ENCODE measurements at places on chromosomes 5 and 9.

- peak; percentile 51 for DNase-seq
These were observed 71.5 kb upstream of the RPS23 start for GRCh38 chr5:82349652-82350051.

GRCh38 chr9:11872471-11872870 is 820.7 kb upstream of the TYRP1 start:
- no peak for DNase-seq

GRCh38 chr9:36597412-36598178 is 24.9 kb downstream of the MELK start:
- peak; percentile 68 for DNase-seq

DNA sequence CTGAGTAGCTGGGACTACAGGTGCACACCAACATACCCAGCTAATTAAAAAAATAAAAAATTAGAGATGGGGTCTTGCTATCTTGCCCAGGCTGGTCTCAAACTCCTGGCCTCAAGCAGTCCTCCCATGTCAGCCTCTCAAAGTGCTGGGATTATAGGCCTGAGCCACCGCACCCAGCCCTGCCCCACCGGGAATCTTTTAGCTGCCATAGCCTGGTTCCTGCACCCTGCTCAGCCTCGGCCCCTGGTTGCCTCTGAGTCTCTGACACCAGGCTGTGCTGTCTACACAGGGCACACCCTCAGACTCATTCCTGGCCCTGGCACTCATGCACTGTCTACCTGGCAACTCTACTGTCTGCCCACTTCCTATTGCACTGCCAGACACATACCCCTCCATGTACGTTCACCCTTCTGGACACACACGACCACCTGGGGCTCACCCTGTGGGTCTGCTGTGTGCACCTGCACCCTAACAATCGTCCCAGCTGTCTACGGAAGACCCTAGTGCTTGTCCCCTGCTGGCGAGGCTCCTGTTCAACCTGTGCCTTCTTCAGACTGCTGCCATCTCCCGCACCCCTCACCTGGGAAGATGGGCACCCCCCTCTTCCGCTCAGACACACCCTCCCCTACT is 1.4 kb downstream of the PROP1 start:
- DNase-seq: no peak

- DNase-seq: no peak
These were observed 65.6 kb downstream of the GNA14 start for GRCh38 chr9:77582525-77582924.

DNA sequence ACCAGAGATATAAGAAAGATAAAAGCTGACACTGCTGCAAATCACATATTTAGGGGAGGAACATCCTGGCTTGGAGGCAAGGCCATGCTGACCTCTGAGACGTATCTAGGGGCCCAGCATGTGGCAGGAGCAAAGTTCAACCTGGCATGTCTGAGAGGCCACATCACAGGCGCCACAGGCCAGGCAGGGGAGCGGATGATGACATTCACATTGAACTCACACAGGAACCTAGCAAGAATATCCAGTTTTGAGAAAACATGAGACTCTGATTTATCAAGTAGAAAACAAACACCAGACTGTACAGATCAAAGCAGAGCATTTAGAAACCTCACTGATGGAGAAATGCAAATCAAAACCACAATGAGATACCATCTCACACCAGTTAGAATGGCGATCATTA is 64.2 kb upstream of the STK32A start:
- no peak for DNase-seq

- no peak for DNase-seq
These were observed 31.8 kb downstream of the FAXDC2 start for GRCh38 chr5:154818471-154819116.

DNA sequence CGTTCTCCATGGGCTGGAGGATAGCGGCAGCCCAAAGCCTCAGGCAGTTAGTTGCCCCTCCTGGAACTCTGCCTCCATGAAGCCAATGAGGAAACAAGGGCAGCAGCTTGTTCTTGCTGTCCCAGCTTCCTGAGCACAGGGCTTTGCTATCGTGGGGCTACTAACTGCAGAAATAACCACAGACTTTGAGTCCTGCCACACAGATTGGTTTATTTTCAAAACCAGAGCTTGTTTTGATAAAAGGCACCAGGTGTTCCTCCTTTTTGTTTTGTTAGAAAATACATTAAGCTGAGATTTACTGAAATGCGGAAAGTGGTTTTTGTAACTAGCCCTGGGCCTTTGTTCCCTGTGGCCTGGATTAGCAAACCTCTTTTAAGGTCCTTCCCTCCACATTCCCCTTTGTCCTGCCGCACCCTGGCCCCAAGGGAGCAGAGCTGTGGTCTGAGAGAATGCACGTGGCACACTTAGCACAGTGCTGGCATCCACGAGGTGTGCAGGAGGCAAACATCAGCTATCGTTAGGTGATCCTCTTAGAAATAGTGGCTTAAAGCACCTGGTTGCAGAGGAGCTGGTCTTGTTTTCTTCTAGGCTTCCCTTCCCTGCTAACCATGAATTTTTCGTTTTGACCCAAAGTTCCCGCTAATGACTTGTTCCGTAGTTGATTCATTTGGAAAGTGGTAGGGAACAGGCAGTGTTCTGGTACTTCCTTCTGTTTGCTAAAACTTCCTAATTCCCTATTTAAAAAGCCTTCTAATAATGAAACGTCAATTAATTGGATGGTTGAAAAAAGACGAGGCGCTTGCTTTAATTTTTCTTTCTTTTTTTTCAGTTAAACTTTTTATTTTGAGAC is 21.5 kb downstream of the MVB12B start:
- DNase-seq: no peak

DNA sequence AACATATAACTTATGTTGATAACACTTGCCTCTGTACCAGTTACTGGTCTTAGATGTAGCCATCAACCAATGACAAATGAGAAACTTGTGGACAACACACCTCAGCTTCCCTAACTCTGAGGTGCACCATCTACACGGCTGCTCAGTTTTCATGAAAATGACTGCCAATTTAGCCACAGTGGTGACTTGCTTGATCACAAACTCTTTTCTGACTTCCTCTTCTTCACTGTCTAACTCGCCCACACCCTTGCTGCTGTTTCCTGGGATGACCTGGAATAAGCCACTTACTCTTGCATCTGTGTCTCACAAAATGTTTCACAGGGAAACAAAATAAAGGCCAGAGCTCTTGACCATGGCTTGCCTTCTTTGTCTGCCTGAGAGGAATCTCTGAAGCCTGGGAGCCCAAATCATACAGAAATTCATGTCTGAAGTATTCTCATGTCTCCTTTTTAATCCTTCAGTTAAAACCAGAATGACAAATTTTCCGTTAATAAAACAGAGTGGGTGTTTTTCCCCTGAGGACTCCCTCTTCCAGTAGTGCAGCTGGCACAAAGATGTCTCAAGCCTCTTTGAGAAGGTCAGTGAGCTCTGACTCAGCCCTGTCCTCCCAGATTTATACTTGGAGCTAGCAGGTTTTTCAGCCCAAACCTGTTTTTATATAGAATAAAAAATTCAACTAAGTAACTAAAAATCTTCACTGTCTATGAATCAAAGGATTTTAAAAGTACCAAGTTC is 126.5 kb upstream of the PAM start:
- DNase-seq: no peak

GRCh38 chr5:147057051-147057450 is 177.8 kb upstream of the STK32A start:
- DNase-seq: no peak

- peak; percentile 47 for DNase-seq
These were observed 8.9 kb downstream of the PRRT1B start for GRCh38 chr9:131554087-131554842.

DNA sequence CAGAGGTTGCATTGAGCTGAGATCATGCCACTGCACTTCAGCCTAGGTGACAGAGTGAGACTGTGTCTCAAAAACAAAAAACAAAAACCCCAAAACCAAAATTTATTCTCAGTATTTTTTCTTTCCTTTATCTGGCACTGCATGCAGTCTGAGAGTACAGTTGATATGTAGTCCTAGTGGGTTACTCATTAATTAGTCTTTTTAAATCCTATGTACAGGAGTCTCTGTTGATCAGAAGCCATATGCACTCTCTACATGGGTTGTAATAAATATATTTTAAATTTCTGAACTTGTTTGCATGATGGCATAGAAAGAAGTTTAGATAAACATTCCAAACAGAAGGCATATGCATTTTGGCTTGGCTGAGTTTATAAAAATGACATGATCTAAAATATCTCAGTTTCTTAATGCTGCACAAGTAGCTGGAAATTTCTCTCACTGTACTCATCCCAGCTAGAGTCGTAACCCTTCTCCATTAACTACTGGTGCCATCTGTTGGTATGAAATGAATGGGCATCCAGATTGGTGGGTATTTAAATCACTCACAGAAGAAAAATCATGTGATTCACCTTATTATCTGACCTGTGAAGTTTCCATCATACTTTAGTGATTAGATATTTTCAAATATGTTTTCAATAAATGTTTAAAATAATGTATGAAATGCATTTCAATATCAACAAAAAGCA is 284.8 kb downstream of the CTNND2 start:
- DNase-seq: peak; percentile 9

DNA sequence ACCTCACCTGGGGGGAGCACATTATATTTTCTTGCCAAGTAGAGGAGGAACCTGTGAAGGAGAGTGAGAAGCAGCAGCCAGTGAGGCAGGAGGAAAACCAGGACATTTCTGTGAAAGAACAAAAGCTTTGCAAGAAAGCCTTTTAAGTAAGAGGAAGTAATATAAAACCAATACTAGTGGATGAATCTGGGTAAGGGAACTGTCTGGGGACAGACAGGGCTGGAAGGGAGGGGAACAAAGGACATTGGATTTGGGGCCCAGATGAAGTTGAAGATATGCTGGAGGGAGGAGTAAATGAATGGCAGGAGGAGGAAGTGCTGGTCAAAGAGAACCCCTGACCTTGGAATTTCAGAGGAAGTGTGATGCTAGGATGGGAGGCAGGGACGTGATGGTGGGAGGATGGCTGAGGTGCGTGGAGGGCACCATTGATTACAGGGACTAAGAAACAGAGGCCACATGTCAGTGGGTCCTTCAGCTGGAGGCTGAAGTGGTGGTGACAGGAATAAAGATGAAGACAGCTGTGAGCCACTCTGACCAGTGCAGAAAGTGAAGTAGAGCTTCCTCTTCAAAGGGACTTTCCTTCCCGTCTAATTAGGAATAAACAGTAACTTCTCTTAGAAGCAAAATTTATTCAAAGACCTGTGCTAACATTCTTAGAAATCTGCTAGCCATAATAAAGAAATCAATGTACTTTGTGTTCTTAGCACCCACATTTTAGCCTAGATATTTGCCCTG is 43.5 kb upstream of the FABP6 start:
- DNase-seq: no peak

- no peak for DNase-seq
These were observed 29.4 kb downstream of the ABITRAM start for GRCh38 chr9:108963459-108964143.

DNA sequence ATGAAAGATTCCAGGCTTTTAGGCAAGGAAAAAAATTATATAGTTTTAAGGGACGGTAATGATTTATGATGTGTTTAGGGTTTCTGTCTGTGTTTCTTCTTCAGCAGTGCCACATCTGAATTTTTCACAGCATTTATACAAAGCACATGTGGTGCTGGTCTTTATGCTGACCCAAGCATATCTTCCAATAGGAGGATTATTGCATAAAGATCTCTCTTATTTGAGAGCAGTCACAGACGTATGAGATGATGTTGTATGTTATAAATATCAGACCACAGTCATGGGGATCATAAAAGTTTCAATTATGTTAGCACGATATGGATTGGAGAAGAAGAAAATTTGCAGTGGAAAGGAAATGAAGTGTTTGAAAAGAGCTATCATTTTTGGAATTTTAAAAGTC is 150.9 kb downstream of the RASEF start:
- no peak for DNase-seq

DNA sequence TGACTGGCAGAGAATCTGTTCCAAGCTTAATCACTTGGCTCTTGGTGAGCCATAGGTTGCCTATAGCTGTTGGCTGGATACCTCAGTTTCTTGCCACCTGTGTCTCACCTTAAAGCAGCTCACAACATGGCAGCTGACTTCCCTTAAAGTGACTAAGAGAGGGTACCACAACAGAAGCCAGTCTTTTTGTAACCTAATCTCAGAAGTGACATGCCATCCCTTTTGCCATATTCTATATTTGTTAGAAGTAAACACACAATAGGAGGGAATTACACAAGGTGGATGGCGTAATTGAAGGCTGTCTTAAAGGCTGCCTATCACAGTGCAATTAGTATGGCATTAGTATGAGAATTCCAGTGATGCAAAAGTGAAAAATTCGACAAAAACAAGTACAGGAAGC is 28.1 kb downstream of the NIPBL start:
- no peak for DNase-seq

GRCh38 chr5:171969288-171969880 is 37.1 kb downstream of the FBXW11 start:
- no peak for DNase-seq

DNA sequence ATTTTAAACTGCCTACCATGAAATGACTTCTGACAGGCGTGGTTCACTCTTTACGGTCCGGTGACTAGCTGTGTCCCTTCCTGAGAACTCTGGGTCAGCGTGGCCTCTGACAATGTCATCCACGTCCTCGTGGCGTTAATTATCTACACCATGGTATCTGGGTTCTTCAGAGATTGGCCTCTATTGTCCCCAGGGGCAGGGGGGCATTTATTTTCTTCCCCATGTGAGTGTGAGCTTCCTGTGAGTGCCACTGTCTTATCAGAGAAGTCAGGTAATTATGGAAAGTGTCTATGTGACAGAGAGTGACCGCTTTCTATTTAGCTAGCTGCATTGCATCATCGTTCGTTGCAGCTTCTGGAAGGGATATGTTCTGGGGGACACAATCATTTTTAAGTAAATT is 77.2 kb downstream of the FBXL7 start:
- no peak for DNase-seq

GRCh38 chr5:16135003-16135402 is 44.6 kb downstream of the MARCHF11 start:
- DNase-seq: no peak

DNA sequence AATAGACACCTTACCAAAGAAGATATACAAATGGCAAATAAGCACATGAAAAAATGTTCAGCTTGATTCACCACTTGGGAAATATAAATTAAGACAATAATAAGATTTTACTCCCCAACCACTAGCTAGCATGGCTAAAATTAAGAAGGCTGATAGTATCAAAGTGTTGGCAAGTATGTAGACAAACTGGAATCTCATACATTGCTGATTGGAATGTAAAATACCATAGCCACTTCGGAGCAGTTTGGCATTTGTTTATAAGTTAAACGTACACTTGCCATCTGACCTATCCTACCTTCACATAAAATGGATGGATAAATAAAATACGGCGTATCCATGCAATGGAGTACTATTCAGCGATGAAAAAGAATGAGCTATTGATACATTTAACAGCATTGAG is 129.2 kb downstream of the ZNF462 start:
- DNase-seq: no peak

DNA sequence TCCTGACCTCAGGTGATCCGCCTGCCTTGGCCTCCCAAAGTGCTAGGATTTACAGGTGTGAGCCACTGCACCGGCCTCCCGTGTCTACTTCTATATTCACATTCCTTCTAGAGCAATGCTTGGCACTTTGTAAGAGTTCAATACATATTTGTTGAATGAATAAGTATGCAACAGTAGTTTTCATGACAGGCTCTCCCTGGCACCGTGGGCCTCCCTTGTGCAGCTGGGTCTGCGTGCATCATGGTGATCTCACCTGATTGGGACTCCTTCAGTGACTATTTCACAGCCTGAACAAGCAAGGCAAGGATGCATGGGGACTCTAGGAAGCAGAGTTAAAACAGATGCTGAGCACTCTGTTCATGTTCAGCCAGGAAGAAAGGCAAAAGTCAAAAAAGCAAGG is 6.8 kb upstream of the ZBTB34 start:
- DNase-seq: no peak

- DNase-seq: no peak
These were observed 5.1 kb upstream of the ARSI start for GRCh38 chr5:150307617-150308426.

All from NAMALWA (cell line).